AG10803 (cell line): ENCODE measurements at places on chromosomes 7 and 10.

GRCh38 chr10:127854769-127855590, 37.8 kb downstream of the CLRN3 start:
- no peak for DNase-seq

GRCh38 chr10:10758306-10758705, 259.4 kb upstream of the CELF2 start:
- DNase-seq: no peak

- DNase-seq: no peak
These were observed 288.0 kb downstream of the FGFR2 start for GRCh38 chr10:121310151-121310711.

GRCh38 chr10:5282137-5282536, 82.6 kb upstream of the UCN3 start:
- no peak for DNase-seq

- no peak for DNase-seq
These were observed 757.1 kb downstream of the GRID1 start for GRCh38 chr10:85609509-85609908.

GRCh38 chr7:80257756-80258155, 123.1 kb downstream of the GNAI1 start:
- DNase-seq: peak; percentile 44

DNA sequence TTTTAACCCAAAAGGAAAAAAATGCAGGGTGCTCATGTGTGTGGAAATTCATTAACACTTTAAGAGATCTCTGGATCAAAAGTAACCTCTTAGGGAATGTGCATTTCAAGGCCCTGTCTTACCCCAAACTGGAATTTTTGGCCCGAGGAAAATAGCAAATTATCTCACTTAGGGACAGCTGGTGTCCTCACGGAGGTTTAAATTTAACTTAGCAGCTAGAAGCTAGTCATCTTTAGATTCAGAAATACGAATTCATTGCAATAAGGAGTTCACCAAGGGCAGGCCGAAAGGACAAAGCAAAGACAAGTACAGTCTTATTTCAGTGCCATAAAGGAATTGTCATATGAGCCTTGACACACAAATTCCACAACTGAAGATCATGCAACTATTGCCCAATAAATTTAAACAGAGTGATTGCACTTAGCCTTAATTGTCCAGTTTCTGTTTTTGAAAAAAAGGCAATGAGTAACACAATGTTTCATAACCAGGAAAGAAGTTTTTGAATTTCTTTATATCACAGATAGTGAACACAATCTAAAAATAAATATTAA, 22.4 kb upstream of the SEMA3C start:
- peak; percentile 86 for DNase-seq

DNA sequence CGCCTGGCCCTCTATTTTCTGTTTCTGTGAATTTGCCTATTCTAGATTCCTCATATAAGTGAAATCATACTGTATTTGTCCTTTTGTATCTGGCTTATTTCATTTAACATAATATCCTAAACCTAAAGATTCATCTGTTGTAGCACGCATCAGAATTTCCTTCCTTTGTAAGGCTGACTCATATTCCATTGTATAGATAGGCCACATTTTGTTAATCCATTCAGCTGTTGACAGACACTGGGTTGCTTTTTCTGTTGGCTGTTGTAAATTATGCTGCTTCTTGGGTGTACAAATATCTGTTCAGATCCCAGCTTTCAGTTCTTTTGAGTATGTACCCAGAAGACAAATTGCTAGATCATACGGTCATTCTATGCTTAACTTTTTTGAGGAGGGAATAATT, 28.8 kb upstream of the CUL1 start:
- no peak for DNase-seq

GRCh38 chr7:156494960-156495359, 145.6 kb upstream of the RNF32 start:
- no peak for DNase-seq

GRCh38 chr7:157552295-157552993, 215.6 kb downstream of the DNAJB6 start:
- DNase-seq: no peak

GRCh38 chr7:2814946-2815874, 28.9 kb downstream of the GNA12 start:
- DNase-seq: no peak

- DNase-seq: no peak
These were observed 21.8 kb upstream of the PIP4K2A start for GRCh38 chr10:22736134-22736533.

DNA sequence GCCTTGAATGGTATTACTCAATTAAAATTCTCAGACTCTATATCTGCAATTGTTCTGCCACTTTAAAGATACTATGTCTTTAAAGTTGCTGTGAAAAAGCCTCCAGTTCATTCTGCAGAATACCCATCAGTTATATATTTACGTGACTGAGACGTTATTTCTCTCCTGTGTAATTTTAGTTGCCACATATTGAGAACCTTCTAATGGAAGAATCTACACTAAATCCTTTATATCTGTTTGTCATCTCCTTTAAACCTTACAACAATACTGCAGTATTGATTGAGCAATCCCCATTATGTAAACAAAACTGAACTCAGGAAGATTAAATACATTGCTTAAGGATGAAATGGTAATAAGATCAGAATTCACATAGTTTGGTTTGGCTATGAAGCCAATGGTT, 30.0 kb downstream of the GPR141 start:
- no peak for DNase-seq

DNA sequence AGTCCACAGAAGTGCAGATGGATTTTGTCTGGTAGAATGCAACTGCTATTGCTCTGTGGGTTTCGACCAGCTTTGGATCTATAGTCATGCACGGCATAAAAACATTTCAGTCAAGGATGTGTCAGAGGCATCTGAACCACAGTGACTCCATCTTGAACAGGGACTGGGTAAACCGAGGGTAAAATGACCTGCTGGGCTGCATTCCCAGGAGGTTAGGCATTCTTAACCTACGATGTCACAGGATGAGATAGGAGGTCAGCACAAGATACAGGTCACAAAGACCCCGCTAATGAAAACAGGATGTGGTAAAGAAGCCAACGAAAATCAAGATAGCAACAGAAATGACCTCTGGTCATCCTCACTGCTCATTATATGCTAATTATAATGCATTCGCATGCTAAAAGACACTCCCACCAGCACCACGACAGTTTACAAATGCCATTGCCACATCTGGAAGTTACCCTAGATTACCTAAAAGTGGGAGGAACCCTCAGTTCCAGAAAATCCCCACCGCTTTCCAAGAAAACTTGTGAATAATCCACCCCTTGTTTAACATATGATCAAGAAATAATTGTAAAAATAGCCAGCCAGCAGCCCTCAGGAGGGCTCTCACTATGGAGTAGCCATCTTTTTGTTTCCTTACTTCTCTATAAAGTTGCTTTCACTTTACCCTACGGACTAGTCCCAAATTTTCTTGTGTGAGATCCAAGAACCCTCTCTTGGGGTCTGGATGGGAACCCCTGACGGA, 50.7 kb upstream of the CPXM2 start:
- no peak for DNase-seq

GRCh38 chr7:44463169-44463808, 27.2 kb downstream of the NUDCD3 start:
- no peak for DNase-seq

DNA sequence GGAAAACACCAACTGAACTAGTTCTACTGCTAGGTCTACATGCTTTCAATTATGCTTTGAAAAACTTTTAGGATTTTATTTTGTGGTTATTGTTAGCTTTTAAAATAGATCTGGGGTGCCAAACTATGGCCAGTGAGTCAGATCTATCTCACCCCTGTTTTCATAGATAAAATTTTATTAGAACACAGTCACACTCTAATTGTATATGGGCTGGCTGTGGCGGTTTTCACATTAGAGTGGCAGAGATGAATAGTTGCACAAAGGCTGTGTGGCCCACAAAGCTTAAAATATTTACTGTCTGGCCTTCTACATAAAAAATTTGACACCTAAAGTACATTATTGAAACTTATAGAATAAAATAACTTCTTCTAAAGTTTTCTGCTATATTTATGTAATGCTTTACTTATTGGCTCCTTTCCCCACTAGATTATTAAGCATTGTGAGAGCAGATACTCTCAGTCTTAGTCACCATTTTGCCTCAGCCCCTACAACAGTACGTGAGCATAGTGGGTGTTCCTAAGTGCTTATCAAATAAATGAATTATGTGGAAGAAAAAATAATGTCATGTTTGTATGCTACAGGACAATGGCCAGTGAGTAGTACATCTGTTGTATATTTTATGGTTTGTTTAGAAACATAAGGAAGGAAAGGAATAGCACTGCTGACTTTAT, 5.4 kb upstream of the SUV39H2 start:
- peak; percentile 70 for DNase-seq

DNA sequence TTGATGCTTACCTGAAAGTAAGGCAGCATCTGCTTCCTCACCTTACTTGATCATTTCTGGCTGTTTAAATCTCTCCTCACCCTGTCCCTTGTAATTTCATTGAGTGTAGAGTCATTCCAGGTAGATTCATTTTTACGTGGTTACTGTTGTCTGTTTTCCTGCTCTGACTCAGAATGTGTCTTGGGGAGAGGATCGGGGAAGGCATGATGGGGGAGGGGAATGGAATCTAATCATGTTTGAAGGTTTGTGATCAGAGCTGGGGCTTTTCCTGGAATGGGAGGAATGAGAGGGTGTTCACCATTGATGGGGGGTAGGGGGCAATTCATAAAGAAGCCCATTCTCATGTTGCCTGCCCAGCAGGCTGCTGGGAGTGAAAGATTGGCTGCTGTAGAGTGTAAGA, 18.7 kb downstream of the SEC24C start:
- DNase-seq: peak; percentile 28

GRCh38 chr7:130740606-130741005, 6.6 kb upstream of the KLF14 start:
- DNase-seq: no peak

- no peak for DNase-seq
These were observed 28.2 kb upstream of the ZCCHC24 start for GRCh38 chr10:79473496-79474095.

GRCh38 chr7:11749629-11750028, 82.4 kb downstream of the THSD7A start:
- DNase-seq: no peak

DNA sequence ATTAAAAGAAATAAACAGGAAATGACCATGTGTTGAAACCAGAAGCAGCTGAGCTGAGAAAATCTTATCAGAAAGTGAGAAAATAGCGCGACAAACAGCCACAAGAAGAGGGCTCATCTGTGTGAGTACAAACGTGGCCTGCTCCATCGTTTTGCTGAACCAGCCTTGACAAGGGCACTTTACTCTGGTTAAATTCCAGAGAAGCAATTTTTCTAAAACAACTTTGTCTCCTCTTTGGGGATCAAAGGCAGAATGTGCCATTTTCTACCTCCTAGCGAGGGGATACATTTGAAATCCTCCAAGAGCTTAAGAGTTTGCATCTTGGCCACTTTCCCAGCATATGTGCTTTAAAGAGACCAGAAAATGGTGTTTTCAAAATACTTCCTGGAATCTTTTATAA, 51.3 kb upstream of the VIPR2 start:
- DNase-seq: no peak

DNA sequence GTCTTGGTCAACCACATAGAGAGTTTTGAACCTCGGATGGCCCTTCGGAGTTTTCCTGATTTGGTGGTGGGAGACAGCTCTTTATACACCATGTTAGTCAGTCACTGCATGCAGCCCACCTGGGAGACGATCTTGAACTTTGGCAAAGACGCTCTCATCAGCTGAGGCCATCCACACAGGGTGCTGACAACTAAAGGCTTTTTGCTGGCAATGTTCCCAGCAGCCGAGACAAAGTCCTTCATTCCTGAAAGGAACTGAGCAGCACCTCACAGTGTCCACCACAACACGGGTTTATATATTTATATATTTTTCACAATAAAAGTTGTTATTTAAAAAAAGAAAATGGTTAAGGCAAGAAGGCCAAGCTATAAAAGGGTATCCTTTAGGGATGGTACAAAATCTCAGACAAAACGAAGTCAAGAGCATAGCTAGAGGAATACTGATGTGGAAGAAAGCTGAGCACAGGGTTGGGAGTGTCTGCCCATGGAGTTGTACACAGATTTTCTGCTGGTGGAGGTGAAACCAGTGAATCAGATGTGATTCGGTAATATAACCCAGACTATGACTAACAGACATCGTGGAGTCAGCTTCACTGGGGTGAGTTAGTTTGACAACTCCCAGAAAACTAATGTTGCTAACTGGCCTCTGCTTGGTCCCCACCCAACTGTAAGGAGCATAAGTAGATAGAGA, 27.4 kb upstream of the CAPZA2 start:
- peak; percentile 12 for DNase-seq

- peak; percentile 99 for DNase-seq
These were observed 10.3 kb upstream of the ANKRD1 start for GRCh38 chr10:90930971-90931871.

DNA sequence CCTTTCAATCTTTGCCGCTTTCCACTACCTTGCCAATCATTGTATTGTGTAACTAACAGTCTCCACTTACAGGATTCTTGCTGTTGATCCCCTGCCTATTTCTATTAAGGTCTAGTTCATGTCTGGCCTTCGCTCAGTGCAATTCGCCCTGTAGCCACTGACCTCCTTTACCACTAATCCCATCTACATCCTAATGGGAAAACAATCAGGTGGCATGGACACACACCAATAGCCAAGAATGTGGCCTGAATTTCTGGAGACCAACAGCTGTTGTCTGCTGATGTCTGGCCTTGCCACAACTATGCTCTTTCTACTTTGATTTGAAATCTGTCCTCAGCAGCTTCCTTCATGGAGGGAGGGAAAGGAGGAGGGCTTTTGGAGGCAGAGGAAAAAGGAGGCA, 546.2 kb downstream of the SORCS3 start:
- peak; percentile 49 for DNase-seq

GRCh38 chr7:130914554-130915294, 180.7 kb upstream of the KLF14 start:
- DNase-seq: no peak

GRCh38 chr7:107660381-107661080, at the start of gene SLC26A4:
TSS of gene SLC26A4 (plus strand) at chr7:107660828. CDS start at chr7:107661642, 814 bp downstream.
- DNase-seq: no peak

GRCh38 chr7:142961595-142961972, 579 bp downstream of the KEL start:
- DNase-seq: no peak

- DNase-seq: no peak
These were observed 246.9 kb downstream of the NSUN6 start for GRCh38 chr10:18404530-18404929.

- no peak for DNase-seq
These were observed 27.4 kb upstream of the POU6F2 start for GRCh38 chr7:38950309-38950708.

GRCh38 chr10:59839576-59839975, 66.8 kb downstream of the CCDC6 start:
- DNase-seq: peak; percentile 68

DNA sequence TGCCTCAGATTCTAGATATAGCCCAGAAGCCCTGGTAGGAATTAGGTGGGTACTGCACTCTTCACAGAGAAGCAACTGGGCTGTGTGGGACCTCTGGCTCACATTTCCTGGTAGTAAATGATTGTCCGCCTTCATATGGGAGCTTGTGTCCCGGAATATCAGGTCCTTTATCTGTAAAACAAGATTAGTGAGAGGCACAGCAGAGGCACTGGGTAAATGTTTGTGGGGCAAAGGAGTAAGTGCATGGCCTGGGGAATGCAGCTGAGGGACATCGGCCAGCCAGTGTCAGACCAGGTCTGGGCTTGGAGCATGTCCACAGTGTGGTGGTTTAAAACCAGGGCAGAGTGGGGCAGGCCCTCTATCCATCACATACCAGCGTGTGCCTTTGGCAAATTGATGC, 323.3 kb upstream of the ZMIZ1 start:
- no peak for DNase-seq

- DNase-seq: peak; percentile 30
These were observed 51.3 kb upstream of the FAM3C start for GRCh38 chr7:121447243-121447910.
